ENCODE measurements at places on chromosomes 5 and 9.

- peak; percentile 24 for DNase-seq
Measured at GRCh38 chr5:165209101-165209727, 1703.8 kb downstream of the MAT2B start.

DNA sequence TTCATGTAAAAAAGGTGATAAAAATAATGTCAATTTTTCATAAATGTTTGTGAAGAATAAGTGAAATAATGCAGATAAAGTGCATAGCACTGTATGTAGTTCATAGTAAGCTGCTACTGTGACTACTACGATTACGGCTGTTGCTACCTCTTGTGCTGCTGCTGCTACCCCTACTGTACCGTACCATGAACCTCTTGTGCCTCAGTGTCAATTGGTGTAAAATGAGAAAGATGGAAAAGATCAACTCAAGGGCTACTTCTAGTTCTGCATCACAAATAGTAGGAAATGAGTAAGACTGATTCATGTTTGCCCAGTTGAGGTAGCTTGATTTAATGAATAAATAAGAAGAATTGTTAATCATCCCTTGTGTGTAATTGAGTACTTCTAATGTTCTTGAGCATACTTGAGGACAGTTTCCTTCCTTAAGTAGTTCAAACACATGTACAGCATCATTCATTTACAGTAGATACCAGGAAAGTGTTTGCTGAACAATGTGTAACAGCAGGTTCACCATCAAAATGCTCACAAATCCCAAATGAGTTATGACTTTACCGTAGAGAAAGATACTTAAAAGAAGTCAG is 200.0 kb upstream of the ATP10B start:
- no peak for DNase-seq

- no peak for DNase-seq
Measured at GRCh38 chr9:77710965-77711648, 63.0 kb upstream of the GNA14 start.

GRCh38 chr5:147487031-147487750 is 22.7 kb downstream of the DPYSL3 start:
- peak; percentile 77 for DNase-seq

- no peak for DNase-seq
Measured at GRCh38 chr5:114544561-114544960, 182.7 kb downstream of the KCNN2 start.

- peak; percentile 96 for DNase-seq
Measured at GRCh38 chr5:169980418-169981053, at the start of gene INSYN2B. INSYN2B (minus strand) TSS chr5:169980495; CDS start chr5:169883898, 96,597 bp downstream.

- DNase-seq = no peak
Measured at GRCh38 chr5:36712706-36713105, 106.3 kb downstream of the SLC1A3 start.

DNA sequence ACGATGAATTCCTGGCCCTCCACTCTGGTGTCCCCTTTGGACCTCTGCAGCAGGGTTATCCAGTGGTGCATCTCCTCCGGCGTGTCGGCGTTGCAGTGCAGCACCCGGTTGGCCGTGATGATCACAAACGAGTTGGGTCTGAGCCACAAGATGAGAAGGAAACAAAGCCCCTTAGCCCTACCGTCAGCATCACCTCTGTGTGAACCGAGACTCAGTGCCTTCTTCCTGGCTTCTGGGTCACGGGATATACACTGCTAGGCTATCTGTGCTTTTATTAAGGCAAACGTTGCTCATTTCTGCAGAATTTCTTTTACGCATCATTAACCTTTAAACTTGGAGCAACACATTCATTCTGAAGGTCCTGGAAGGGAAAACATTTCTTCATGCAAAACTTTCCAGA is 65.1 kb upstream of the RETREG1 start:
- DNase-seq = no peak

DNA sequence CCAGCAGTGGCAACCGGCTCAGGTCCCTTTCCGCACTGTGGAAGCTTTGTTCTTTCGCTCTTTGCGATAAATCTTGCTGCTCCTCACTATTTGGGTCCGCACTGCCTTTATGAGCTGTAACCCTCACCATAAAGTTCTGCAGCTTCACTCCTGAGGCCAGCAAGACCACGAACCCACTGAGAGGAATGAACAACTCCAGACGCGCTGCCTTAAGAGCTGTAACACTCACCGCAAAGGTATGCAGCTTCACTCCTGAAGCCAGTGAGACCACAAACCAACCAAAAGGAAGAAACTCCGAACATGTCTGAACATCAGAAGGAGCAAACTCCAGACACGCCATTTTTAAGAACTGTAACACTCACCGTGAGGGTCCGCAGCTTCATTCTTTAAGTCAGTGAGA is 103.5 kb downstream of the GLIS3 start:
- DNase-seq = no peak

DNA sequence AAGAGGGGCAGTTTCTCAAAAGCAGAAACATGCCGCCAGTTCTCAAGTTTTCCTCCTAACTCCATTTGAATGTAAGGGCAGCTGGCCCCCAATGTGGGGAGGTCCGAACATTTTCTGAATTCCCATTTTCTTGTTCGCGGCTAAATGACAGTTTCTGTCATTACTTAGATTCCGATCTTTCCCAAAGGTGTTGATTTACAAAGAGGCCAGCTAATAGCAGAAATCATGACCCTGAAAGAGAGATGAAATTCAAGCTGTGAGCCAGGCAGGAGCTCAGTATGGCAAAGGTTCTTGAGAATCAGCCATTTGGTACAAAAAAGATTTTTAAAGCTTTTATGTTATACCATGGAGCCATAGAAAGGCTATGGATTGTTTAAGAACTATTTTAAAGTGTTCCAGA is 142.8 kb downstream of the NTRK2 start:
- DNase-seq = no peak

- no peak for DNase-seq
Measured at GRCh38 chr5:81909677-81910076, 62.1 kb upstream of the ATG10 start.

Measured in endothelial cell of umbilical vein (primary cell).